Mucosa of descending colon (tissue), 3 donors: ENCODE measurements at places on chromosomes 6 and 20. TPM values are rescaled to one million over a fixed set of nuclear protein-coding genes. Genes with fewer than 3 reads are reported as not detected.

BANF2 gene
- total RNA-seq, result not detected

GPR63 gene
- 1.3 TPM for total RNA-seq

SYCP2 gene
- total RNA-seq, result 0.78 TPM

SMOC2 gene
- 11.4 TPM for total RNA-seq
